Fibroblast of the aortic adventitia (primary cell): ENCODE measurements at places on chromosomes 16 and 17.

- no peak for DNase-seq
Measured at GRCh38 chr17:7144213-7144612, 29.6 kb upstream of the ASGR2 start.

- DNase-seq: no peak
Measured at GRCh38 chr17:64599187-64599676, 62.9 kb downstream of the SMURF2 start.

GRCh38 chr16:79143026-79143425, 457.5 kb downstream of the MAF start:
- DNase-seq: no peak

- peak; percentile 74 for DNase-seq
Measured at GRCh38 chr16:64459821-64460220, 662.0 kb downstream of the CDH11 start.

GRCh38 chr16:87963400-87963799, 12.2 kb downstream of the BANP start:
- DNase-seq: peak; percentile 89

GRCh38 chr17:27553019-27553511, 77.9 kb upstream of the LGALS9 start:
- DNase-seq: peak; percentile 36

- DNase-seq: no peak
Measured at GRCh38 chr17:46832331-46832821, 13.9 kb upstream of the WNT3 start.

DNA sequence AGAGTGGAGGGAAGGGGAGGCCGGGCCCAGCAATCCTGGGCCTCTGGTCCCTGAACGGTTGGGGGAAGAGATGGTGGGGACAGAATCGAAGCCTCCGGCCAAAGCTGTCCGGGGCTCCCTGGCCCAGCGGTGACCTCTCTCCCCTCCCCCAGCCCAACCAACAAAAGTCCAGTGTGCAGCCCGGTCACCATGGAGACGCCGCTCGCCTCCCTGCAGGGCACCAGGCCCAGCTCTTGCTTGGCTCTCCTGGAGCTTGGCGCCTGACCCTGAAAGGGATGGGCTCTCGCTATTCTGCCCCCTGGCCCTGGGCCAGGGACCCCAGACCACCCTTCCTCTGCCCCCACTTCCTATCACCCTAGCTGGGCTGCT, 1.3 kb downstream of the METRN start:
- DNase-seq: peak; percentile 60

GRCh38 chr17:7673239-7673638, 14.1 kb downstream of the TP53 start:
- no peak for DNase-seq

DNA sequence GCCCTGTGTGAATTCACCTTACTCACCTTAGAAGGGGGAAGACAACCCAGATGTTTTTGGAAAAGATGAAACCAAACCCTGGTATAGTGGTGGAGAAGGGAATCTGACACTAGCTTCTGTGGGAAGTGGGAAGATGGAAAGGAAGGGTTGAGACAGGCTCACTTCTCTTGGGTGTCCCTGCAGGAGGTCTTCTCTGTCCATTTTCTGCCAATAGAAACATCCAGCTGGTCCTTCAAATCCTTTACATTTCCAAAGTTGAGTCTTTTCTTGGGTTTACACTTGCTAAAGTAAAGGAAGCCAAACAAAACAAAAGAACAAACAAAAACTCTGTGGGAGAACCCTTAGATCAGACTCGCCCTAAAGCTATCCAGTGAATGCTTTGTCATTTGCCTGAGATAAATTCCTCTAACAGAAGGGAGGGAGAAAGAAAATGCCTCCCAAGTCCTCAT, 10.2 kb downstream of the HOXB1 start:
- peak; percentile 53 for DNase-seq

DNA sequence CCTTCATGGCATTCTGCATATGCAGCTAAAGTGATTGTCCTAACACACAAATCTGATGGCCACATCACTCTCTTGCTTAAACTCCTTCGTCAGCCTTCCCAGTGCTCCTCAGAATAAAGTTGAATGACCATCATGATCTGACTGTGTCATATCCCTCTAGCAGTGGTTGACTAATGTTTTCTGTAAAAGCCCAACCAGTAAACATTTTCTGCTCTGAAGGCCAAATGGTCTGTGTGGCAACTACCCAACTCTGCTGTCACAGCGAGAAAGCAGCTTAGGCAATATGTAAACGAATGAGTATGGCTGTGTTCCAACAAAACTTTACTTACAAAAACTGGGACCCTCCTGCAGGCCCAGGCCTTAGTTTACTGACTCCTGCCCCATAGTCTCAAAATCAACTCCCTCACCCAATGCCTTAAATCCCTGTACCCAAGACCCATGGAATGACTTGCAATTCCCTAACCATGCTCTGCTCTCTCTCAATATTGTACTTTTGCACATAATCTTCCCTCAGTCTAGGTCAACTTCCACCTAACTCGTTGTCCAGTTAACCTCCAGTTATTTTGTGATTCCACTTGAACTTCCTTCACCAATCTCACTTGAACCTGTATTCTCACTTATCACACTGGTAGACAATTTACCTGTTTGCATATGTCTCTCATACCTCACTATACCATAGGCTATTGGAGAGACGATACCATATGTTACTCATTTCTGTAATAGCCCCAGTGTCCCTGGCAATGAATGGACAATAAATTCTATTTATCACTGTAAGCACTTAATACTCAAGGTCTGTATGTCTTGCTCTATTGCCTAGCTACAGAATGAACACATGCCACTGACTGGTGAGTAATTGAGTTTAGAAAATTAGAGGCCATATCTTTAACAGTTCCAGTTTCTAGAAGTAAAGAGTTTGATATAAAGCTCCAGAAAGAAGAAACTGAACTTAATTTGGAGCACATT, 29.1 kb downstream of the TMEM100 start:
- DNase-seq: no peak

DNA sequence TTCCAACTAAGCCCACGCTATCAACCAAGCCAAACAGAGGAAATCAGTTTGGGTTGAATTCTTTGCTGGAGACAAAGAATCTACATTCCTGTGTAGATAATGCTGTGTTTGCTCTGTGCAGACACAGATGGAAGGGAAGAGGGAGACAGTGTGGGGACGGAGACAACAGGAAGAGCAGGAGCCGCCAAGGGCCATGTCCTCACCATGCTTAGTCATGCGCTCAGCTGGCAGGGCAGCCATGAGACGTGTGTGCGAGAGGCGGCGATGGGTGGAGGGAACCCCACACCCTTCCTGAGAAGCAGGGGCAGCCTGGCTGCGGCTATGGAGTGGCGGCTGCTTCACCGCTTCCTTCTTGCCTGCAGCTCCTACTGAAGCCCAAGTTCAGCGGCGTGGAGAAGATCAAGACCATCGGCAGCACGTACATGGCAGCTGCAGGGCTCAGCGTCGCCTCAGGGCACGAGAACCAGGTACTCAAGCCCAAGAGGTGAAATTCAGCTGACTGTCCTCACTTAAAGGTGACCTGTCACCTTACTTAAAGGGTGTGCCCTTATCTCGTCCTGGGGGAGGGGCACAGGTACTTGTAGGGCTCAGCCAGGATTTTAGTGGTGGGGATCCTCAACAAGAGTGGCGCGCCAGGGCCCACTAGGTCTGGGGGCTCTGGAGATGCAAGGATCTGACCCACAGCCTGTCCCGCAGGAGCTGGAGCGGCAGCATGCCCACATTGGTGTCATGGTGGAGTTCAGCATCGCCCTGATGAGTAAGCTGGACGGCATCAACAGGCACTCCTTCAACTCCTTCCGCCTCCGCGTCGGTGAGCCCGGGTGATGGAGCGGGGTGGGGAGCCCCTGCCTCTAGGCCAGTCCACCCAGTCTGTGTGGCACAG, 47.5 kb downstream of the ADCY7 start:
- peak; percentile 58 for DNase-seq

GRCh38 chr16:57042157-57043111, 49.9 kb upstream of the CPNE2 start:
- DNase-seq: no peak

DNA sequence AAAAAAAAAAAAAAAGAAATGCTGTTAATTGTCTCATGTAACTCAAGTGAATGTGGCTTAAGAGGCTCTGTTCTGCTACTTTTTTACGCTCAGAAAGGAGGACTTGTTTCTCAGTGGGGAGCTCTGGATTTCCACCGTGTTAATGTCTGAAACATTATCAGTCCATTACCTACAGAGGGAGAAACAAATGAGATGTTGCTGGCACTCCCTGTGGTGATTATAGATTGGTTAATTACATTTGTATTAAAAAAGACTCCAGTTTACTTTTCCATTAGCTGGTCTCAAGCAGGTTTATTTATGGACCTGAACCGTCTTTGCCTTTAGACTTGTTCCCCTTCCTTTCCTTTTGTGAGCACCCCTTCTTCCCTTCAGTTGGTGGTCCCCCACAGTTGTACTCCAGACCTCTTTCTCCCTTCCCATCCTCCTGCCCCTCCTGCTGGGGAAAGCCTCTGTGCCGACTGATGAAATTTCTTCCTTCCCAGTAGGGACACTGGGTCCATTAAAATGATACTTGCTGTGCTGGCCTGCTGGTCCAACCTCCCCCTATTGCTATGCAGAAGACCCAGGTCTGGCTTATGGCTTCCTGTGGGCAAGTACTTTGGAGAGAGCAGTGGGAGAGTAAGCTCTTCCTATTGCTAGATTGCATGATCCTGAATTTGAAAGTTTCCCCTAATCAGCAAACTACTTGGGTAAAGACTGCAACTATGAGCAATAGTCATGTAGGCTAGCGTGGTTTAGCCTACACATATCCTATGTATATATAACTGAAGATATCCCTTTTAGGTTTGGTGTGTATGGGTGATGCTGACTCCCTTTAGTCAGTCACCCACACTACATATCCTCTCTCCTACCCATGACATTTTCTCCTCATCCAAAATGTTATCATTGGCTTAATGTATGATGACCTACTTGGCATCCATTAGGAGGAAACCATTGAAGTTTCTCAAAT, 8.1 kb downstream of the CDC6 start:
- no peak for DNase-seq

- DNase-seq: no peak
Measured at GRCh38 chr17:13869331-13869940, 199.9 kb upstream of the COX10 start.

DNA sequence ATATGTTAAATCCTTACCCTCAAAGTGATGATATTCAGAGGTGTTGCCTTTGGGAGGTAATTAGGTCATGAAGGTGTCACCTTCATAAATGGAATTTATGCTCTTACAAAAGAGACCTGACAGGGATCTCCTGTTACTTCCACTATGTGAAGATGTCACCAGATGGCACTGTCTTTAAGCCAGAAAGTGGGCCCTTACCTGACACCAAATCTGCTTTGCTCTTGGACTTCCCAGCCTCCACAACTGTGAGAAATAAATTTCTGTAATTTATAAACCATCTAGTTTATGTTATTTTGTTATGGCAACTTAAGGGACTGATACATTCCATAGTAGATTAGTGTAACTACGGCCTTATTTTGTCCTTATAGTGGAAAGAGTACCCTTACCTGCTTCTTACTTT, 358.3 kb upstream of the SALL1 start:
- DNase-seq: no peak

DNA sequence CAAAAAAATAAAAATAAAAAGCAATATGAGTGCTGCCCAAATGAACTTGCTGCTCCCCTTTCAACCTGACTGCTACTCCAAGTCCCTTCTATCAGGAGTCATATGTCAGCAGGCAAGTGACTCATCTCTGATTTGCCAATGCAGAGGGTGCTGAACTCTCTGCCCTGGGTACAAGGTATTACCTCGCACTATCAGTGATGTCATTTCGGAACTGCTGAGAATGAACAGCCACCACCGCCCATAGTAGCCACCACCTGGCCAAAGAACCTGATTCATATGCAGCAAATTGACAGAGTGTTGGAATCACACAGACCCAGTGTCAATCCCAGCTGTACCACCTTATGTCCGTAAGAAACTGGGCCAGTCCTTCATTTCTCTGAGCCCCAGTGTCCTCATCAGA, 31.2 kb downstream of the LYRM9 start:
- no peak for DNase-seq

DNA sequence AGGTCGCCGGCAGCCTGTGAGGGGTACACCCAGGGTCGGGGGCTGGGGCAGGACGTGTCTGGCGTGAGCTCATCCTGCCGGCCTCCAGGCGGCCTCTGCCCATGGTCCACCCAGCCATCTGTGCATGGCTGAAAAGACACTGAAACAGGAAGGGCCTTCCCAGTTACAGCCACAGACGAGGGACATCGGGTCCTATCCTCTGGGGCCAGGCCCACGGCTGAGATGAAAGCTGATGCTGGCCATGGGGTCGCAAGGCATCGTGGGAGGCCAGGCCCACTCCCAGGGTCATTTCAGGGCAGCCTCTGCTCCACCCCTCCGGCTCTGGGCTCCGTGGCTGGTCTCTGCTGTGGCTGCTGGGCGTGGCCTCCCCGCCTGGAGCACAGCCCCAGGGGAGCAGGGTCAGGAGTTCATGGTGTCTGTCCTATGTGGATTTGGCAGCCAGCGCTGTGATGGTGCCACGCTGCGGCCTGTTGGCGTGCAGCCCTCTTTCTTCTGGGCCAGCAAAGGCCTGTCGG, 16.6 kb upstream of the ATP6V0C start:
- DNase-seq: peak; percentile 41

GRCh38 chr17:51672065-51672464, 411.7 kb downstream of the UTP18 start:
- DNase-seq: no peak

DNA sequence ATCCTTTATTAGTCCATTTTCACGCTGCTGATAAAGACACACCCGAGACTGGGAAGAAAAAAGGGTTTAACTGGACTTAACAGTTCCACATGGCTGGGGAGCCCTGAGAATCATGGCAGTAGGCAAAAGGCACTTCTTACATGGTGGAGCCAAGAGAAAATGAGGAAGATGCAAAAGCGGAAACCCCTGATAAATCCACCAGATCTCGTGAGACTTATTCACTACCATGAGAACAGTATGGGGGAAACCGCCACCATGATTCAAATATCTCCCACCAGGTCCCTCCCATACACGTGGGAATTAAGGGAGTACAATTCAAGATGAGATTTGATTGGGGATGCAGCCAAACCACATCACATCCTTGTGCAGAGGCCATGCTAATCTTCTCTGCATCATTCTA, 35.0 kb upstream of the BCAR1 start:
- no peak for DNase-seq

DNA sequence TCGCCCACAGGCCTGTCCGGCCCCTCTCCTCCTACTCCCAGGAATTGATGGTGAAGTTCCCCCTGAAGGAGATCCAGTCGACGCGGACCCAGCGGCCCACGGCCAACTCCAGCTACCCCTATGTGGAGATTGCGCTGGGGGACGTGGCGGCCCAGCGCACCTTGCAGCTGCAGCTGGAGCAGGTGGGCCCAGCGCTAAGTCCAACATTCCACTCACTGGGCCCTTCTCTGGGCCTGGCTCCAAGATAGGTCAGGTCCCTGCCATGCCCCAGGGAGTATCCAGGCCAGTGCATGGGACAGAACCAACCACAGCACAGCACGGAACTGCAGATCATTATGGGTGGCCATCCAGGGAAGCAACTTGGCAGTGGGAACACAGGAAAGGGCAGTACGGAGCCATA, 9.9 kb upstream of the ALKBH5 start:
- no peak for DNase-seq

GRCh38 chr17:69732272-69732918, 317.9 kb downstream of the MAP2K6 start:
- DNase-seq: peak; percentile 51
